NCI-H2081 (cell line): ENCODE measurements at places on chromosomes 7 and 10.

DNA sequence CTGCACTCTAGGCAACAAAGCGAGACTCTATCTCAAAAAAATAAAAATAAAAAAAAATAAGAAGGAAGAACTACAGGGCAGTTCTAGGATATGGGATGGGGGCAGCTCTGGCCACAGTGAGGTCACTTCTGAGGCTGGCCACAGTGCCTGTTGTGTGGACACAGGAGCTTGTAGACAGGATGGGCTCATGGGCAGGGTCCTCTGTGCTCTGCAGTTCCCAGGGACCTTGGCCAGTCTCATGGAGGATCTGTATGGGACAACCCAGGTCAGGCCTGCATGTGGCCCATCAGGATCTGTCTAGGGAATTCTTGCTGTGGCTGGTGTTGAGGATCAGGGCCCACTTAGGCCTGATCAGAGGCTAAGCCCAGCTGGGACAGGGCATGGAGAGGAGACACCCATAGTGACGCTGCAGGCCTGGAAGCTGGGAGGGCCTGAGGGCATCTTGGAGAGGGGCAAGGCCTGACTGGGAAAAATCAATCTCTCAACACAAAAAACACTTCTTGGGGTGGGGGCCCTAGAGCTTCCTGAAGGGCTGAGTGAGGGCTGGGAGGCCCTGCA, 19.4 kb upstream of the PAX2 start:
- DNase-seq, result no peak

GRCh38 chr7:16619979-16620408, 25.6 kb downstream of the ANKMY2 start:
- no peak for DNase-seq

DNA sequence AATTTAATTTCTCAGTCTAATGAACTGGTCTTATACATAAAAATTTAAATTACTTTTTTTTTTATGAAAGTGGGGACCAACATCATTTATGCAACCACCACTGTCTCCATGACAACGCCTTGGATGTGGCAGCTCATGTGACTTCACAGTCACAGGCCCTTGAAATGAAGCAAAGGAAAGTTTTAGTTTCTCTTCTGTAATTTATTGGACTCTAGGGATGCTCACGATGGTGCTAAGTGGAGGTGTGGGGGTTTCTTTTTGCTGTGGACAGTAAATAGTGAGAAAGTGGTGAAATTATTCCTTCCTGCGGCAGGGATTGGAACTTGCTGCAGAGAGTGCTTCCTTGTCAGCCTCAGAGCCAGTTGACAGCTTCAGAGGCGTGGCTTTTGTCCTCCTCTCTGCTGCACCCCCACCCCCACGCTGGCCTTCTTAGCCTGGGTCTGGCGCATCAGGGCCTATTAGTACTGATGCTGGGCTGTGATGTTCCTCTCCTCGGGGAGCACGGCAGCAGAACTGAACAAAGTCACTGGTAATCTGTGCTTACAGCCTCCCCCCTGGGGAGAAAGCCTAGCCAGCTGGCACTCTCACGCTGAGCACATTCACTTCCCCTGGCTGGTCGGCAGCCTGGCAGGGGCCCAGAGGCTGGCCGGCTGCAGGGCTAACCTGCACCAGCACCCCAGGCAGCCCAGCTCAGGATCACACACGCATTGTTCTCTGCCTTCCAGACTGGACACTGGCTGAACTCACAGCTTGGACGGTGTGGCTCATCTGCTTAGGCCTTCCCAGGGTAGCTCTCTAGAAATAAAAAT, 517.5 kb upstream of the GALNT17 start:
- DNase-seq, result peak; percentile 96

DNA sequence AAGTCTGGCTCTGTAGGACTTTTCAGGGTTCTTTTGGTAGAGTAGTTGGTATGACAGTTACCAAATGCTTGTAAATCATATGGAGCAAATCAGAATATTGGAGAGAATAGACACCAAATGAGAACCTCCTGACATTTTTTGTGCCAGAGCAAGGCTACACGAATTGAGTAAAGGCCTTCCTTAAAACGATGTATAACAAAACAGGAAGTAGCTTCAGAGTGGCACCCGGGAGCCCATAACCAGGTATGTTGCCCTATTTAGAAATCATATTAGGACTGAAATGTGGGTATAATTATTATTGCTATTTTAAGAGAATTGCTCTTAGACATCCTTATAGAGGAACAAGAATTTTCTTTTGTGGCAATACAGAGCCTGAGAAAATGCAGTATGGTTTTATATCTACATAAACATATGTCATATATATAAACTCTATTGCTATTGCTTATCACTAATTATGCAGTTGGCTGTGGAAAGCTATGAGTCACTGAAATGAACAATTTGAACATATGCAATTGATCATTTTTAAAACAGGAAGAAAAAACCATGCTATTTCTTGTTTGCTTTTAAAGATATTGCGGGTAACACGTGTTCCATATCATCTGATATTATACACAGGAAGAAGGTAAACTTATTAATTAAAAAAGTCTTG, 197.4 kb upstream of the MTPN start:
- no peak for DNase-seq

- no peak for DNase-seq
Observed at GRCh38 chr7:98137826-98138151, 31.1 kb downstream of the LMTK2 start.

GRCh38 chr7:22601408-22601807, 101.4 kb upstream of the STEAP1B start:
- no peak for DNase-seq

DNA sequence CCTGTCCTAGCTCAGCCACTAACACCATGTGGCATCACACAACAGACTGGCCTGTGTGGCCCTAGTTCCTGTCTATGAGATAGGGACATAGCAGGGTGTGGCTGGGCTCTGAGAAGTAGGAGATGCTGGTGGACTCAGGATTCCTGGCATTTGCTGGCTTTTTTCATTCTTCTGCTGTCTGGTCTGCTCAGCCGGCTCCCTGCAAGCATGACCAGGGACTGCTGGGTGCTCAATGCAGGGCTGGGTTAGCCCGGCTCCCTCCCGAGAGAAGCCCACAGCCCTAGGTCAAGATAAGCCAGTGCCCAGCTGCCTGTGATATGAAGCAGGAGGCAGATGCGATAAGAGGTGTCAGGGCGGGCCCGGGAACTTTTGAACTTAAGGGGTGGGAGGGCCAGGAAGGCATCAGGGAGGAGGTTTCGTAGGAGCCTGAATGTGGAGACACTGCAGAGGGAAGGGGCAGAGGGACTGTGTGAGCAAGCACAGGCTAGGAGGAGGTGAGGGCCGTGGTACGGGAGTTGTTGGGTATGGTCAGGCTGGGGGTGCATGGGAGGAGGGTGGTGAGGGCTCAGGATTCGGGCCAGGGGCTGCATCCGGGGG, 3.5 kb downstream of the AQP1 start:
- no peak for DNase-seq

DNA sequence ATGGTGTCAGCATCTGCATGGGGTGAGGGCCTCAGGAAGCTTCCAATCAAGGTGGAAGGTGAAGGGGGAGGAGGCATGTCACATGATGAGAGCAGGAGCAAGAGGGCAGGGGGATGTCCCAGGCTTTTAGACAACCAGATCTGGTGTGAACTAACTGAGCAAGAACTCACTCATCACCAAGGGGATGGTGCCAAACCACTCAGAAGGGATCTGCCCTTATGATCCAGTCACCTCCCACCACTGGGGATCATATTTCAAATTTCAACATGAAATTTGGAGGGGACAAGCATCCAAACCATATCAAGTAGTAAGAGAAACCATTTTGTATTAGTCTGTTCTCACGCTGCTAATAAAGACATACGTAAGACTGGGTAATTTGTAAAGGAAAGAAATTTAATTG, 33.6 kb downstream of the THNSL1 start:
- DNase-seq, result no peak

- no peak for DNase-seq
Observed at GRCh38 chr7:68821846-68822245, 776.4 kb upstream of the AUTS2 start.

DNA sequence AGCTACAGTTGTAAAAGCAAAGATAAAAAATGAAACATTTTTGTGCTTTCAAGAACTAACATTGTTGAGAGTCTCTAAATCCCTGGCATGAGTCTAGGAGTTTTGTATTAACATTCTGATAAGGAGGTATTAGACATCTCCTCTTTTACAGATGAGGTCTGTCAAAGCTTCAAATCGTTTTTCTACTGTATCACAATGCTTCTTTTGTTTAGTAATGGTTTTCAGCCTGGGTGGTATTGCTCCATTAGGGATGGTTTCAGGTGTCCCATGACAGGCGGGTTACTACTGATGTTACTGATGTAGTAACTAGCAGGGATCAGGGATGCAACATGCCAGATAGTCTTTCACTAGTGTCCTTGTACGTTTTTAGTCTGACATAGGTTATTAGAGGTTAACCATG, 27.4 kb downstream of the STAM start:
- DNase-seq, result no peak

- no peak for DNase-seq
Observed at GRCh38 chr7:47937711-47938573, 10.3 kb downstream of the PKD1L1 start.
